ENCODE measurements at places on chromosomes 2 and 18. TPM values are rescaled to one million over a fixed set of nuclear protein-coding genes. Genes with fewer than 3 reads are reported as not detected.

GRCh38 chr2:199818026-199818425 lies 33.0 kb downstream of the FTCDNL1 start:
- H3K4me1 ChIP-seq = peaks cover 19% of the 10 kb centered on the region
- H3K27ac ChIP-seq = no peak overlapping the region
- no peak for DNase-seq
- H3K27me3 ChIP-seq = no peaks in the 10 kb centered on the region
- H3K4me3 ChIP-seq = no peak overlapping the region

DNA sequence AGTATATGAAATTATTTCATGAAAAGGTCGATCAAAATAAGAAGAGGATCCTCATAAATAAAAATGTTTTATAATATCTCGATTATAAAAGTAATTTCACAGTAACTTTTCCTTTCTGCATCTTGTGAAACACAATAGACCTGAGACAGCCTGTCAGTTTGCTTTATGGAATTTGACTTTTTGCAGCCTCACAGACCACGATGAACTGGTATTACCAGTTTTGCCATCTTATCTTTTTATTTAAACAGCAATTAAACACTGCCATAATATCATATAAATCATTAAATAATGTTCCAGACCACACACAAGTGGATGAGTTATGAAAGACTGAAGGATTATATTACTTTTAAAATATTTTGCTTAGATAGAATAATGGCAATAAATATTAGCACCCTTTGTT lies 10.7 kb upstream of the GALNT3 start:
- DNase-seq = no peak
- H3K27me3 ChIP-seq = no peaks in the 10 kb centered on the region
- H3K4me3 ChIP-seq = no peak overlapping the region
- peaks cover 10% of the 10 kb centered on the region for H3K4me1 ChIP-seq

GRCh38 chr2:233267516-233268245 lies 16.2 kb downstream of the ATG16L1 start:
- DNase-seq = no peak
- no peaks in the 10 kb centered on the region for H3K27me3 ChIP-seq
- no peak overlapping the region for H3K27ac ChIP-seq
- no peak overlapping the region for H3K4me3 ChIP-seq
- peaks cover 77% of the 10 kb centered on the region for H3K36me3 ChIP-seq
- H3K4me1 ChIP-seq = no peaks in the 10 kb centered on the region

Gene RBM45
- total RNA-seq = 11.6 TPM

Gene NYAP2
- total RNA-seq = 0.69 TPM

GRCh38 chr2:174618179-174618578 lies 20.6 kb upstream of the WIPF1 start:
- H3K36me3 ChIP-seq = no peaks in the 10 kb centered on the region
- no peak overlapping the region for H3K27ac ChIP-seq
- H3K4me3 ChIP-seq = no peak overlapping the region
- H3K4me1 ChIP-seq = no peaks in the 10 kb centered on the region

DNA sequence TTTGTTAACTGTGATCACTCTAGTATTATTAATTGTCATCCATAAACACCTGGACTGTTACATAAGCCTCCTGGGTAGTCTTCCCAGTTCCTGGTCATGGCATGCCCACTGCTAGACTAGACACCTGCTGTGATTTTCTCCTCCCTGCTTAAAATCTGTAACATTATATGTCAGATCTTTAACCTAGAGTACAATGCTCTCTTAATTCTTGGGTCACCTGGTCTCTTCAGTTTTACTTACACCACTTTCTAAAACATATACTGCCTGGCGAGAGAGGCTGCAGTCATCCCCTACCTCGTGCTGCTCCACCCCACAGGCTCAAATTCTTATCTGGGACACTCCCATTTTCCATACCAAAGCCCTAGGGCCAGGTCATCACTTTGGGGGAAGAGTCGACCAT lies 161.3 kb downstream of the CDH2 start:
- H3K27me3 ChIP-seq = no peaks in the 10 kb centered on the region
- H3K4me1 ChIP-seq = no peaks in the 10 kb centered on the region
- H3K36me3 ChIP-seq = no peaks in the 10 kb centered on the region
- H3K4me3 ChIP-seq = no peak overlapping the region
- no peak for DNase-seq
